ENCODE measurements at places on chromosomes 3 and 15.

DNA sequence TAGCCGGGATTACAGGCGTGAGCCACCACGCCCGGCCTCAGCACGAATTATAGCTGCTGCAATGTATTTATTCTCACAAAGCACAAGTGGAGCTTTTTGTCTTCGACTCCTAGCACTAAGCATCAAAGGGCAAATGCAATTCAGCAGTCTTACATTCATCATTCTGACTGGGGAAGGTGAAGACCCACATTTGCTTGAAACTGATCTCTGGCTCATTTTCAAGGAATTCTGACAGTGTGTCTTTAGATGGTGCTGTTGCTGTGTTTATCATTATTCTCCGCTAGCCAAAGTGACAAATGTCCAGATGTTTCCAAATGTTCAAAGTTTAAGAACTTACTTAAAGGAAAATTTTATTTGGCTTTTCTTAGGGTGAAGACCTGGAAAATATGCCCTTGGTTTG lies 55.9 kb downstream of the SGO1 start:
- no peak for DNase-seq

DNA sequence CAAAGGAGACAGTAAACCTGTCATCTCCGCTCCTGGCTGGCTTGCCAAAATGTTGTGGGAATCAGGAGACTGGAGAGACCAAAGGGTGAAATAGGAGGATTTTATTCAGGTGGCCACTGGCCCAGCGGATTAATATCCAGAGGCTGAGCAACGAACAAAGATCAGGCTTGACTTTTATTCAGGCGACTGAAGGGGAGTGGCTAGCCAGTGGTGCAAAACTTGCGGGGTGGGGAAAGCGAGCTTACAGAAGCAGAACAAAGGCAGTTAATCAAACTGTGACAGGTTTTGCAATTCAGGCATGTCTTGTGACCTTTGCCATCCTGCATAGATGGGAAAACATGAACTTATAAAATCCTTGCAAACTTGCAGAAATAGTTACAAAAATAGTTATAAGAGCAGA lies 19.8 kb upstream of the ACAD9 start:
- no peak for DNase-seq

- DNase-seq = no peak
Observed at GRCh38 chr3:58685641-58686040, 19.1 kb upstream of the FAM3D start.

DNA sequence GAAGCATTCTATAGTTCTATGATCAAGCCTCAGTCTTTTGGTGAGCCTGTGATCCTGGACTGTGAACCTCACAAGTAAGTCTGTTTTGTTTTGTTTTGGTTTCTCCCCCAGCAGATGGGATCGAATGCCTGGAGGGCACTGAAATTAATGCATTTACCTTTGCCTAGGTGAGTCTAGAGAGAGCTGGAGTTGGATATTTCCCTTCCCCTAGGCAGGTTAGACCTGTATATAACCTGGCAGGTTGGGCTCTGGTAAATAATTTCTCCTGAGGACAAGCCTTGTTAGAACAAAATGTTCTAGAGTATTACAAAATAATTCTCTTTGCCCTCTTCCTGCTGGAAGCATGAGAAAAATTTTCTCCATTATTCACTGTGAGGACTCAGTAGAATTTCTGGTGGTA lies 211.9 kb downstream of the TPRG1 start:
- no peak for DNase-seq

- no peak for DNase-seq
Observed at GRCh38 chr15:67048281-67049279, 16.8 kb upstream of the SMAD3 start.

GRCh38 chr15:54644796-54645195 lies 551.9 kb downstream of the RSL24D1 start:
- no peak for DNase-seq

- no peak for DNase-seq
Observed at GRCh38 chr3:4900298-4900697, 78.9 kb upstream of the BHLHE40 start.

DNA sequence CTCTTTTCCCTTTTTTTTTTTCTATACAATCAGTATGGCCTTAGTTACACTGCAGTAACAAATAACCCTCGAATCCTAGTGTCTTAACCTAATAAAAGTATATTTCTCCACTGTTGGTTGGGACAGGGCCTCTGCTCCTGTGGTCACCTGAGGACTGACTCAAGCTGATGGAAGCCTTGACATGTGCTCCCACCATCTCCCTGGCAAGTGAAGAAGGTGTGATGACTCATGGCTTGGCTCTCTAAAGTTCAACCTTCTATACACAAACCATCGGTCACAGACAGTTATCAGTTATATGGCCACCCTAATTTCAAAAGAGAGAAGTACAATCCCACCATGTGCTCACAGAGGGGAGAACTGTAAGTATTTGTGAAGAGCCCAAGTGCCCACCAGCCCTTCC lies 65.8 kb upstream of the CACNA2D3 start:
- DNase-seq = no peak

DNA sequence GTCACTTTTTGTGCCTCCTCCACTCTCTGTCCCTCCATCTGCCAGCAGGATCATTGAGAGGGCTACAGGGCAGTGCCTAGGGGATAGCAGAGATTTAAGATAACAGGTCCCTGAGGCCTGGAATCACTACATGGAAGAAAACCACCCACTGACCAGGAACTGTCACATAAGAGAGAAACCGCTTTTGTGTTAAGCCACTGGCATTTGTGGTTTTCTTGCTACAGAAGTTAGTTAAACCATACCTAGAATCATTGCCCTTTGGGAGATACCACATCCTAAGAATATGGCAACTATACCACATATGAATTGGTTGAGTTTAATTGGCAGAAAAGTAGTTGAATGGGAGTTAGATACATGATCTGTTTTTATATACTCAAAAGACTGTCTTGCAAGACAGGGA lies 112.8 kb upstream of the LPP start:
- DNase-seq = no peak

DNA sequence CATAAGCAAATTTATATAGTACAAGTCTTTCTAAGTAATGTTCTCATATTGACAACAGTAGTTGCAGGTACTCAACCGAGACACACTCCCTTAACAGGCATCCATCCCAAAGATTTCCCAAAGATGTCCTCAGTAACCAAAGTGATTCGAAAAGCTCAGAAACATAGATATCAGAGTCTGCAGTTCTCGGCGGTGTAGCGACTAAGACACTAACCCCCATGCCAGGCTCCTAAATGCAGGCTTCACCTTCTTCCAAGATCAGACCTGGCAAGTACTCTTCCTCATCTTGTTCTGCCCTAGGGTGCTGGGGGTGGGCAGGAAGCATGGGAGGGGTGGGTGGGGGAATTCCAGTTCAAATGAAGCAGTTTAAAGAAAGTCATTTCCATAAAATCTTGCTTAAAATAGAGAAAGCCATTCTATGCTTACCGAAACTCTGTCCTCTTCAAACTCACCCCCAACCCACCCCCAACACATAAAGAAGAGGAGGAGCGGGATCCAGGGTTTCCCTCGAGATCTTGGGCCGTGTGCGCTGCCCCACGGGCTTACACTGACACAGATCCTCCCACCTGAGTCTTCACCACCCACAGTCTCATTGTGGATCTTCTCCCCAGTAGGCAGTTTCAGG lies 59.0 kb upstream of the BCL6 start:
- DNase-seq = no peak

- DNase-seq = no peak
Observed at GRCh38 chr15:67066959-67067853, 1.8 kb downstream of the SMAD3 start.

DNA sequence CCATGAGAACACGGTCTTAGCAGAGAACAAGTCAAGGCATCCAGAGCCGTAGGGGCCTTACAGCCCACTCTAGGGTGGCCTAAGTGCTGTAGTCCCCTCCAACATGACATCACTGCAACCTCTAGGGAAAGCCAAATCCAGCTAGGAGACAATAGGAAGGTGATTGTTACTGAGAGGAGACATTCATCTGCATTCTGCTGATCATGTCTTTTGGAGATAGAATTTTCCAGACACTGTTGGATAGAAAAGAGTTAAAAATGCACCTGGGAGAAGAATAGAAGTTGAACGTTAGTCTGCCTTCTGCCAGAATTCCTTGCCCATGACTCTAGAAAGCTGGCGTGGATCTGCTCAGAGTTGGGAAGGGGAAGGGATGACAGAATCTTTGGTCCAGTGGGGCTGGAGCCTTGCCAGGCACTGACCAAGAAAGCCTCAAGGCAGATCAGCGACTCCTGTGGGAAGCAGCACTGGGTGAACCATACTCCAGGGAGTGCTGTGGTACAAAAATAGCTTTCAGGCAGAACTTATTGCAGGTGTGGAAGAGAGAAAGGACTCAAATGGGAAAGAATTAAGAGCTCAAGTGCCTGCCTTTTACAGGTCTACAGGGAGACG lies 44.8 kb upstream of the RAF1 start:
- no peak for DNase-seq

DNA sequence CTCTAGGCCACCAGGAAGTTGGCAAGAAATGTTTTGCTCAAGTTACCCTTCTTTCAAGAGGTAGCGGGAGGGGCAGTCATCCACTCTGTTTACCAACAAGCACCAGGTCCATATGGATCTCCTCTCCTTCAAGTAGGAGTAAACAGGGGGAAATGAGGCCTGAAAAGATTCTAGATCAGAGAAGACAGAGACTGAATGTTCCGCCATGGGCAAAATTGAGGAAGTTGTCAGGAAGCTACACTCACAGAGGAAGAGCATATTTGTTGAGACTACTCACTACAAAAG lies 81.6 kb downstream of the KLF15 start:
- no peak for DNase-seq

GRCh38 chr3:164723396-164723795 lies 354.9 kb downstream of the SI start:
- no peak for DNase-seq

- DNase-seq = no peak
Observed at GRCh38 chr15:46304321-46304720, 669.5 kb downstream of the SQOR start.

- no peak for DNase-seq
Observed at GRCh38 chr15:38050529-38051448, 116.3 kb downstream of the TMCO5A start.

DNA sequence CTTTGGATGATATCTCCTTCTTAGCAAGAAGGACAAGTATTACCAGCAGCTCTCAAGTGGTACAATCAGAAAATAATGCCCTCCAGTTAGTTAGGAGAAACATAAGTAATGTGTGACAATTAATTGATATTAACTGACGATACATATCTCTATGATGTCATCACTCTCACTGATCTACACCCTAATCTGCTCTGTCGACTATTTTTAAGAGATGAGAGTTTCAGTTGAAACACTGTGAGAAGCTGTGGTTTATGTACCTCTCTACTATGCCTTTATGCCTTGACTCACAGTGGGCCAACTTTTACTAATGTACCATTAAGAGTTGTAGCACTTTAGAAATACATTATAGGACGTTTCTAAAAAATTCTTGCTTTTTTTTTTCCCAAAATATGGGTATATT lies 8.6 kb downstream of the CEP152 start:
- DNase-seq = no peak

- DNase-seq = no peak
Observed at GRCh38 chr15:53591041-53591440, 168.4 kb downstream of the WDR72 start.

- no peak for DNase-seq
Observed at GRCh38 chr15:63462088-63462487, 42.3 kb upstream of the USP3 start.

- no peak for DNase-seq
Observed at GRCh38 chr3:129736070-129736469, 129.6 kb upstream of the PLXND1 start.

DNA sequence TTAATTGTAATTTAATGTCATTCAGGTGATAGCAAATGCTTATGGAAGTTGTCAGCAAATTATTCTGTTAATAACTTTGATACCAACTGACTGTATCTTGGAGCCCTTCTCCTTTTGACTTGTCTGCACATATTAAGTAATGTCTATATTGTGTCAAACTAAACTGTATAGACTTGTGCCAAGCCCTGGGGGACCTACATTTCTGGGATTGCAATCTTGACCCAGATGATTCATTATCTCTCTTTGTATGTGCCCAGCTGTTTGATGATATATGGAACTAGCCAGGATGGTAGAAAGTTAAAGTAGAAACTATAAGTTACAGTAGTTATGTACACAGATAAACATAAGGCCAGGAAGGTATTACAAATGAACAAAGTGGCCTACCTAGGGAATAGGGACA lies 402.8 kb upstream of the RARB start:
- DNase-seq = no peak

- no peak for DNase-seq
Observed at GRCh38 chr15:40937762-40938535, 8.8 kb downstream of the DLL4 start.

GRCh38 chr15:101692801-101693598 lies 31.3 kb downstream of the TARS3 start:
- DNase-seq = no peak

GRCh38 chr3:32105291-32106131 lies 909 bp upstream of the GPD1L start:
- no peak for DNase-seq

DNA sequence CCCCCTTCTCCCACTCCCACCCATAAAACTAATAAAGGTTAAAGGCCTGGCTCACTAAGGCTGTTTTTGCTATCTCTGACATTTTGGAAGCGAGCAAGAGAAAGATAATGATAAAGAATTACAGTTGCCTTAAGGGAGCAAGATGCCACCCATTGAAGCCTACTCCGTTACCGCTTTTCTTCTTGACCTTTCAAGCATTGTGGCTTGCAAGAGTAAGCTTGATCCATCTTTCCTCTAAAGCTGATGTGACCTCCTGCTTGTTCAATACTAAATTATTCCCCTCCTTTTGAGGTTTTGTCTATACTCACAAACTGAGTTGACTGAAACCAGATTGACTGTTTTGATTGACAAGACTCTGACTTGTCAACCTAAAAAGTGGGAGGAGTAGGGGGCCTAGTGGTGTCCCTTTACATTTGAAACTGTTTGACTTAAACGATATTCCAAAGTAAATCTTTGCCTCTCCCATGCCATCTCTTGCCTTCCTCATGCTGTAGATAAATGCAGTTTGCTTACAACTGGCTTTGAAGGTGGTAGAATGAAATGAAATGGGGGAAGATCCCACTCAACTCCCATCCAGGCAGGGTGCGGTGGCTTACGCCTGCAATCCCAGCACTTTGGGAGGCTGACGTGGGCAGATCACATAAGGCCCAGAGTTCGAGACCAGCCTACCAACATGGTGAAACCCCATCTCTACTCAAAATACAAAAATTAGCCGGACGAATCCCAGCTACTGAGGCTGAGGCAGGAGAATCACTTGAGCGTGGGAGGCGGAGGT lies 8.0 kb downstream of the TRIM71 start:
- no peak for DNase-seq

GRCh38 chr3:48232734-48233133 lies 8.2 kb upstream of the ZNF589 start:
- peak; percentile 78 for DNase-seq

GRCh38 chr3:9761919-9762318 lies 7.8 kb downstream of the CAMK1 start:
- DNase-seq = no peak

DNA sequence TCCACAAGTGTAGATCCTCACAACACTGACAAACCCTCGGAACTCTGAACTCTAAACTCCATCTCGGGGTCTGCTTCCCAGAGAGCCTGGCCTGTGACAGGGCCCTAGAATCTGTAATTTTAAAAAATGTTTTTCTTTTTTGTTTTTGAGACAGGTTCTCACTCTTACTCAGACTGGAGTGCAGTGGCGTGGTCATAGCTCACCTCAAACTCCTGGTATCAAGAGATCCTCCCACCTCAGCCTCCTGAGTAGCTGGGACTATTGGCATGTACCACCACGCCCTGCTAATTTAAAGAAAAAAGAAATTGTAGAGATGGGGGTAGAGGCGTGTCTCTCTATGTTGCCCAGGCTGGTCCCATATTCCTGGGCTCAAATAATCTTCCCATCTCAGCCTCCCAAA lies 26.2 kb downstream of the CRABP1 start:
- no peak for DNase-seq

Measured in iPS DF 19.7 (cell line).